NB4 (cell line): ENCODE measurements at places on chromosomes 16 and 17.

- no peak for DNase-seq
These were observed 21.8 kb downstream of the KCNJ16 start for GRCh38 chr17:70096861-70097260.

DNA sequence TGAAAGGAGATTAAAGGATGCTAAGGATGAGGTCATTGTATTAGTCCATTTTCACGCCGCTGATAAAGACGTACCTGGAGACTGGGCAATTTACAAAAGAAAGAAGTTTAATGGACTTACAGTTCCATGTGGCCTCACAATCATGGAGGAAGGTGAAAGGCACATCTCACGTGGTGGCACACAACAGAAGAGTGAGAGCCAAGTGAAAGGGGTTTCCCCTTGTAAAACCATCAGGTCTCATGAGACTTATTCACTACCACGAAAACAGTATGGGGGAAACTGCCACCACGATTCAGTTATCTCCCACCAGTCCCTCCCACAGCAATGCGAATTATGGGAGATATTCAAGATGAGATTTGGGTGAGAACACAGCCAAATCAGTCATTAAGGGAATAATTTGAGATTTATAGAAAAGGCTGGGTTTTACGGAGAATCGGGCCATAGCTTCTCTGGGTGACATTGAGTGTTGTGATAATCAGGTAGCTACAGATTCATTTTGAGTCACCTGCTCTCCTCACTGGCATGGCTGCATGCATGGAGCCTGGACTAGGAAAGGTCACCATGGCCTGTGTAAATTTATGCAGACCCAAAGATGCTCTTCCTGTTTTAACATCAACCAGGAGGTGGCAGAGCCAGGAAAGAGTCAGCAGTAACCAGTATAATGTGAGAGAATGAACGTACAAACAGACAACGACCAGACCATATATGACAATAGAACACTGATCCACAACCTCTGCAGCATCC is 40.5 kb upstream of the DYNLRB2 start:
- DNase-seq, result no peak

- peak; percentile 57 for DNase-seq
These were observed 7.5 kb upstream of the ARMC5 start for GRCh38 chr16:31451681-31452351.

DNA sequence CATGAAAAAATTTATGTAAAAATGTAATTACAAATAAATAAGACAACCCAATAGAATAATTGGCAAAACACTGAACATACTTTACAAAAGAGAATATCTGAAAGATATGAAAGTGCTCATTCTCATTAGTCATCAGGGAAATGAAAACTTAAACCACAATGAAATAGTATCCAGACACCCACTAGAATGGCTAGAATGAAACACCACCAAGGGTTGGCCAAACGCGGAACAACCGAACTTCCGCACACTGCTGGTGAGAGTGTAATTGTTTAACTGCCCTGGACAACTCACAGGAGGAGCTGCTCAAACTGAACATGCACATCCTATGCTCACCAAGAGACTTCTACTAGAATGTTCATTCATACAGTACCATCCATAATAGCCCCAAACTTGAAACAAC is 5.8 kb upstream of the ZDHHC7 start:
- peak; percentile 93 for DNase-seq

GRCh38 chr16:69123910-69124309 is 8.5 kb downstream of the CHTF8 start:
- DNase-seq, result peak; percentile 81

DNA sequence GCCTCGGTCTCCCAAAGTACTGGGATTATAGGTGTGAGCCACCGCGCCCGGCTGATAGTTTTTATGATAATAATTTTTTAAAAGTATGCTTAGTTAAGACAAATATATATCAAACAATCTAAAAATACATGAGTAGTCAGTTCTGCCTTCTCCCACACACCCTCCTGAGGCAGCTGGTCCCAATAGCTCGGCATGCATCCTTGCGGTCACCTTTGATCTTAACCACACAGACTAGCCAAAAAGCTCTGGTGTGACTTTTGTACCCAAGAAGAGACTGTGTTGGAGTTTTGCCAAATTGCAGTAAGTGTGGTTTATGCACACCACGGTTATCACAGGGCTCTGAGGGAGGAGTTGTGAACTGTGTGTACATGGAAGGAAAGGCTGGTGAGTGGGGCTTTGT is 25.6 kb downstream of the ATP6V0A1 start:
- DNase-seq, result no peak
